ENCODE measurements at places on chromosomes 6 and 20. TPM values are rescaled to one million over a fixed set of nuclear protein-coding genes. Genes with fewer than 3 reads are reported as not detected.

TLDC2 gene
- polyA plus RNA-seq: 1.6 TPM

VSX1 gene
- polyA plus RNA-seq: not detected

OLIG3 gene
- not detected for polyA plus RNA-seq

GRCh38 chr6:41352907-41353306, 17.5 kb downstream of the NCR2 start:
- DNase-seq: no peak

GRCh38 chr6:1709234-1709641, 99.5 kb downstream of the FOXC1 start:
- DNase-seq: no peak

DNA sequence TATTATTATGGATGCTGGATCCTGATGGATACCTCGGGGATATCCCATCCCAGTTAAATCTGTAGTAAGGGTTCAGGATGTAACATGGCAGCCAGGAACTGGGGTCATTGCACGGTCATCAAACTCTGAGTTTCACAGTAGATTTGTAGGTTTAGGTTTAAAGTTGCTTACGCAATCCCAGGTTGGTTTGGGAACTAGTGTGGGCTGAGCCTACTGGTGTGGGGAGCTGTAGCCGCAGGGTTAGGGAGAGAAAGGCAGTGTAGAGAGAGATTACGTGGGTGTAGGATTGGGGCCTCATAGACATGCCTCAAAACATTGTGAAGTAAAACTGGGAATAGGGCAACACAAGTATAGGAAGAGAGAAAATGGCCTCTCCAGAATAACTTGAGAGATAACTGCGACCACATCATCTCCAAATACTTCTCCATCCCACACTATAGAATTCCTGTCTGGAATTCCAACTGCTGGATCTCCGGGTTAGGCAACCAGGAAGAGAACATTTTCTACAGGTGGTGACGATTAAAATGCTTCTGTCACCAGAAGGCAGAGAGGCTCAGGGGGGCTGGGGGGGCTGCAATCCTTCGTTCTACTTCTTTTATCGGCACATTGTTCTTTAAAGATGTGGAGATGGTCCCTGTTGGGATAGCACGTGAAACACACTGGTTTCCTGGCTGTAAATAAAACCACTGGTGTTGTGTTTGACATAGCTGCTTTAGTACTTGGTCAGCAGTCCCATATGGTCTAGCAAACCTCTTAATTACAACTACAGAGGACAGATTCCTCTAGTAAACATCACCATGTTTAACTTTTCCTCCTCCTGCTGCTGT, 44.9 kb upstream of the TMEM170B start:
- no peak for DNase-seq

GRCh38 chr6:126540161-126540560, 200.2 kb downstream of the CENPW start:
- DNase-seq: no peak

GRCh38 chr6:33250731-33251130, 20.9 kb downstream of the VPS52 start:
- no peak for DNase-seq

DNA sequence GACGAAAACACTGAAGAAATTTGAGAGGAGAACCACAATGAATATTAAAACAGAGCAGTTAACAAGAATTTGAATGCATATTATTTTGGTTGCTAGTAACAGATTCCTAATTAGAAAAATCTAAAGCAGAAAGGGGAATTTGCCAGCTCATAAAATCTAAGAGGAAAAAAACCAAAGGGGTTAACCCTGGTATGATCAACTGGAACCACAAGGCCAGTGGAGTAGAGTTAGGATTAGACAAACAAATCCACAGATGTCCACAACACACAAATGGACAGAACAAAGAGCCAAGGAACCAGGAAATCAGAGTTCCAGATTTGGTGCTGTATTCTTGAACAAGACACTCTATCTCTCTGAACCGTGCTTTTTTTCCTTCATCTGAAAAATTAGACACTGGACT, 195.0 kb downstream of the TASP1 start:
- DNase-seq: no peak

- no peak for DNase-seq
Measured at GRCh38 chr6:15474196-15474595, 188.6 kb downstream of the DTNBP1 start.

- DNase-seq: peak; percentile 69
Measured at GRCh38 chr20:571754-572441, 28.3 kb upstream of the CSNK2A1 start.
